ENCODE measurements at places on chromosomes 1 and 21.

GRCh38 chr1:232225336-232226131 lies 404.4 kb downstream of the SIPA1L2 start:
- DNase-seq = no peak

DNA sequence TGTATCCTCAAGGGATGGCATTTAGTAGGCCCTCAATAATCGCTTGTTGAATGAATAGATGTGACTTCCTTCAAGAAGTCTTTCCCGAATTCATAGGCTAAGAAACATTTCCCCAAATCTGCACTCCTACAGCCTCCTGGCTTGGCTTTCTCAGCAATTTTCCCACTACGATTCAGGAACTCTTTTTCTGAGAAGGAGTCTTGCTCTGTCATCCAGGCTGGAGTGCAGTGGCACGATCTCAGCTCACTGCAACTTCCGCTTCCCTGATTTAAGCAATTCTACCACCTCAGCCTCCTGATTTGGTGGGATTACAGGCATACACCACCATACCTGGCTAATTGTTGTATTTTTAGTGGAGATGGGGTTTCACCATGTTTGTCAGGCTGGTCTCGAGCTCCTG lies 37.9 kb upstream of the IFFO2 start:
- DNase-seq = no peak

GRCh38 chr1:117512728-117513321 lies 93.0 kb upstream of the TENT5C start:
- no peak for DNase-seq

DNA sequence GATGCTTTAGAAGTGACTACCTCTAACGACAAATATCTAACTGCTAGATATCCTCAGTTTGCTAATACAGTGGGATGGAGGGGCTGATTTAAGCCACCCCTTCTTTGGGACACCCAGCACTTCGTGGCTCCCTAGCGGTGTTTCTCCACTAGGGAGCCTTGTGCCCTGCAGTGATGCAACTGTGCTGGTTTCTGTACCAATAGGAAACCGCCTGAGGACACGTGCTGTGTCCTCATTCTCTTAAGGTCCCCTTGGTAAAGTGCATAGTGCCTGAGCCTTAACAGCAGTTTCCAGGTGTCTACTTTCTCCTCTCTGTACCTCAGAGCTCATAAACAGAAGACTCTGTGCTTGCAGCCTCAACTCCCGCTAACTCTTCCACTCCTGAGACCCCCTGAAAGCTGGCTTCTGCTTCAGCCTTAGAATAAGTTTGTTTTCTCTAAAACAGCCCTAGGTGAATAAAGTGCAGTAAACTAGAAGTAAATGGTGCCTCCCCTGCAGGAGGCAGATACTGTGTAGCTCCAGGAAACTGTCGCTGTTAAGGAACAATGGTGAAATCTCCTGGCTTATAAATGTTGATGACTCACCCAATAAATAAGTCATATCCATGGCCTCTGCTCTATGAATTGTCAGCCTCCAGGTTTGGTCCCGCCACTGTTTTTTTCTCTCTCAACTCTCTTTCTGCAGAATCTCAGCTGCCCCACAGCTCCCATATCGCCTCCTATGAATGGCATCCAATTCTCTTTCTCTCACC lies 130.4 kb downstream of the AK5 start:
- DNase-seq = no peak

DNA sequence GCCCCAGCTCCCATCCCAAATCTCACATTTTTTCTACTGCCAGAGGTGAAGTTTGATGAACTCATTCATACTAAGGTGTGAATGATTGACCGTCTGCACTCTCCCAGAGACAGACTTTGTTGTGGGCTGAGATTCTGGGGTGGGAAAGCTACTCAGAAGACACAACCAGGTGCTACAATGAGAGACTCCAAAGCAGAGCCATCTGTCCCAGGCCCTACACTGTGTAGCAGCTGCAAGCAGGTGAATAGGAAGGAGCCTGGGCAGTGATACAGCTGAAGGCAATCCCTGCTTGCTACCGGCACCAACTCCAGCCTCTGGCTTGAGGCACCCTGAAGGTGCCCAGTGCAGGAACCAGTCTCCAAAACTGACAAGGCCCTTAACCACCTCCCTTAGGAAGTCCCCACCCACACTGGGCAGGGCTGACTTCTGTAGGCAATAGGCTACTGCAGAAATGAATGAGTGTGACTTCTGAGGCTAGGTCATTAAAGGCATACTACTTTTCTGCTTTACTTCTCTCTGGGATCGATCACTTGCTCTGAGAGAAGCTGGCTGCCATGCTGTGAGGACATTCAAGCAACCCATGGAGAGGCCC lies 79.7 kb upstream of the RUNX3 start:
- DNase-seq = no peak

DNA sequence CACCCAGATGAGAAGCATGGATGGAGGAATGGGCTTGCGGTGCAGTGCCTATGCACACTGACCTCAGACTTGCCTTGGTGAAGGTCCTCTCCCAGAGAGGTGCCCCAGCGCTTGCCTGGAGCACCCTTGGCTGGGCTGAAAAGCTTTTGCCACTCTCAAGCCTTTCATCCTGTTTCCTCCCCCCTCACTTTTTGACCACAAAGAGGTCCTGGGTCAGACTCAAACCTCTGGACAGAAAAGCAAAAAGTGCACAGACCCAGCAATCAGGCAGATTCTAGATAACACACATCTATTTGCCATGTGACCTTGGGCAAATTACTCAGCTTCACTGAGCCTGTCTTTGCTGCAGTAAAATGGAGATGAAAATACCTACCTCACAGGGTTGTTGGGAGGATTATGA lies 7.3 kb downstream of the TMEM35B start:
- no peak for DNase-seq
